Stimulated activated CD4-positive, alpha-beta T cell treated with anti-CD3 and anti-CD28 coated beads, Interleukin-2, amount 100 ng/mL, for 24 hours (primary cell): ENCODE measurements at places on chromosomes 4 and X.

GRCh38 chrX:40403757-40404156, 177.0 kb upstream of the ATP6AP2 start:
- DNase-seq: no peak

DNA sequence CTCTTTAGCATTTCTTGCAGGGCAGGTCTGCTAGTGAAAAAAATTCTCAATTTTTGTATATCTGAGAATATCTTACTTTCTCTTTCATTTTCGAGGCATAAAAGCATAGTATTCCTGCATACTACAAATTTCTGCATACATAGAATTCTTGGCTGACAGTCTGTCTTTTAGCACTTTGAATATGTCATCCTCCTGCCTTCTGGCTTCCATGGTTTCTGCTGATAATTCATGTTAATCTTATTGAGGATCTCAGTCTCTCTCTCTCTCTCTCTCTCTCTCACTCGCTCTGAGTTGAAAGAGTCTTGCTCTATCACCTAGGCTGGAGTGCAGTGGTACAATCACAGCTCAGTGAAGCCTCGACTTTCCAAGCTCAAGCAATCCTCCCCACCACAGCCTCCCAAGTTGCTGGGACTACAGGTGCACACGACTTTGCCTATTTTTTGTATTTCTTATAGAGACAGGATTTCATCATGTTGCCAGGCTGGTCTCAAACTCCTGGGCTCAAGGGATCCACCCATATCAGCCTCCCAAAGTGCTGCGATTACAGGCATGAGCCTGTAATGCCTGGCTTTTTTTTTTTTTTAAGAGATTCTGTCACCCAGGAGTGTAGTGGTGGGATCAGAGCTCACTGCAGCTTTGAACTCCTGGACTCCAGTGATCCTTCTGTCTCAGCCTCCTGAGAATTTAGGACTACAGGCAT, 161.3 kb downstream of the FNIP2 start:
- no peak for DNase-seq

GRCh38 chr4:109432696-109433095, 919 bp upstream of the SEC24B start:
- no peak for DNase-seq

- no peak for DNase-seq
These were observed 40.8 kb downstream of the EVC start for GRCh38 chr4:5751666-5752375.

GRCh38 chr4:185745891-185746290, 66.1 kb downstream of the SORBS2 start:
- no peak for DNase-seq
